ENCODE measurements at places on chromosomes 12 and 14.

DNA sequence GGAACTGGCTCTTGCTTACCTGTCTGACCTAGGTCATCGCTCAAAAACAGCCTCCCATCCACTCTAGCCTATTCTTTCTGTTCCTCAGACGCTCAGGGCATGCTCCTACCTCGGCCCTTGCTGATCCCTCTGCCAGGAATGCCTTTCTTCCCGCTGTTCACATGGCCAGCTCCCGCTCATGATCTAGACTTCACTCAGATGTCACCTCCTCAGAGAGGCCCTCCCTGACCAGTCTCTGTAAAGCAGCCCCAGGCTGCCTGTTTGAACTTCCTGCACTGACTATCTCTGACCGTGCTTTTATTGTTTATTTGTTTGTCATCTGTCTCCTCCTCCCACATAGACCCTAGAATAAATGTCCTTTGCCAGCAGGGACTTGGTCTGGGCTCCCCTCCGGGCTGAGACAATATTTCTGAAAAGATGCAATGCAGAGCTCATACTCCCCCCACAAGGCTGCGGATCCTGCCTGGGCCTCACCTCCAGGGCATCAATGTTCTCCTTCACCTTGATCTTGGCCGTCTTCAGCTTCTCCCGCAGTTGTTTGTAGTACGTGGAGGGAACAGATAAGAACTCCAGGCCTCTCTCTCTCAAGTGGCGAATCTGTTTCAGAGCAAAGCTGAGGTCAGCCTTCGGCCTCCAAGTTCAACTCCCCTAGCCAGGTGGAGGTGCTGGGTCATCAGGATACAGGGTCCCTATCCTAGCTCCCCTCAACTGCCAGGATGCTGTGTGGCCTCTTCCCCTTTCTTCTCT is 15.2 kb downstream of the HPD start:
- no peak for DNase-seq

- DNase-seq = no peak
These were observed 146.8 kb upstream of the LRIG3 start for GRCh38 chr12:59067083-59067482.

- DNase-seq = no peak
These were observed 12.1 kb downstream of the CNOT2 start for GRCh38 chr12:70255311-70255710.

- no peak for DNase-seq
These were observed 20.2 kb downstream of the CLSTN3 start for GRCh38 chr12:7150356-7150755.

DNA sequence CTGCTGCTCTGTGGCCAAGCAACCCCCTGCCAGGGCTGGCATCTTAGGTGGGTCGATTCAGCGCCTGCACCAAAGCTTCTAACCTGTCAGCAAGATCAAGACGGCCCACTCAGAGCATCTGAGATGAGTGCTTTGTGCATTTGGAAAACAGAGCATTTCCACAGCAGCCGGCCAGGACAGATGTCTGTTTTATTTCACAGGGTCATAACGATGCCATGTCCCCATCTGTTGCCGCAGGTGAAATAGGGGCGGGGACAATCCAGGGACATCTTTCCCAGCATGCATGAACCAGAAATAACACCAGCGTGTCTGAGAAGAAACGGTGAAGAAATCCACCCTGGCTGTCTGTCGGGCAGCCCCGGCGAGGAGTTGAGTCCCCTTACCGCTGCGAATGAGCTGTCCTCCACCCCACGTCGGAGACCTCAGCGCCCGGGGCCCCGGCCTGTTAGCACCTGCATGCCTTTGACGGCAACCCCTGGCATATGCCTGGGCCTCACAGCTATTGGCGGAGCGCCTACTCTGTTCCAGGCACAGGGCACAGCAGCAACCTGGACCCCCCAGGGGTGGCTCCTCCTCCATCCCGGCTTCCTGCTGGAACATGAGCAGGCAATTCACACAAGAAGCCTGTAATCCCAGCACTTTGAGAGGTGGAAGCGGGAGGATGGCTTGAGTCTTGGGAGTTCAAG is 30.6 kb upstream of the ULK1 start:
- no peak for DNase-seq
